ENCODE measurements at places on chromosomes 16 and 17.

- no peak for DNase-seq
Measured at GRCh38 chr16:8070506-8070905, 519.8 kb downstream of the TMEM114 start.

DNA sequence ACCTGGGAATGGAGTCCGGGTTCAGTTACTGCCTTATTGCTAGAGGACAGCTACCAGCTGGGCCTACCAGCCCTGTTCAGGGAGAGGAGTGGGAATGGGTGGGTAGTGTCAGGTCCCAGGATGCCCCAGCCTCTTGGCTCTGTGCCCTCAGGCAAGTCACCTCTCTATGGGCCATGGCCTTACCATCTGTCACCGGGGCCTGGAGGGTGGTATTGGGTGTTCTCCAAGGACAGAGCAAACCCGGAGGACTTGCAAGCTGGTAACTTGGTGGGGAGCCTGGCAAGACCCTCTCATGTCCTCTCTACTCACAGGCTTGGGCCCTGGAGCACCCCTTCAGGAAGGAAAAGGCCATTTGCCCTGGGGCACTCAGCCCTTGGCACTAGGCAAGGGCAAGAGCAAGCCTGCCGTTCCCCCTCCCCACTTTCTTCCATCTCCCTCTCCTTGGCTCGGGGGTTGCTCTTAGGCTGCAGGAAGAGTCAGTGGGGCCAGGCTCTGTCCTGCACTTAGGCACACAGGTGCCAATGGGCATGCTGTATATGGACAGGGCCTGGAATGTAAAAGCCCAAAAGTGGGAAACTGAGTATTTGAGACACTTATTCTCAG is 170.0 kb upstream of the ZNF267 start:
- DNase-seq: no peak

- DNase-seq: no peak
Measured at GRCh38 chr16:2455081-2455845, 4.6 kb upstream of the TEDC2 start.

DNA sequence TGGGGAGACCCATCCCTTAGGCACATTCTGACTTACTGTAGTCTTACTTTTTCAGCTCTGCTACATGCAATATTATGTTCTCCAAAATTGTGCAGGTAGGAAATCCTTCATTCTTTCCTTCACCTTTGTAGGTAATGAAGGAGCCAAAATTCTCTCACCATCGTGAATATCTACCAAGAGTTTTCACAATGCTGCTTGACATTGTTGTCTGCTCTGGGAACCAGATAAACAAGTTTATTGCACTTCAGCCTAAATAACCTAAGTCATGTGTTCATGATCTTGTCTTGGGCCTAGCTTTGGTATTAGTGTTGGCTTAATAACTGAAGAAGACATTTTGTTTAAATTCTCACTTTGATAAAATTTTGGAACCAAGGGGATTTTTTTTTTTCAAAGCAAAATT is 110.8 kb upstream of the ELAC2 start:
- no peak for DNase-seq

DNA sequence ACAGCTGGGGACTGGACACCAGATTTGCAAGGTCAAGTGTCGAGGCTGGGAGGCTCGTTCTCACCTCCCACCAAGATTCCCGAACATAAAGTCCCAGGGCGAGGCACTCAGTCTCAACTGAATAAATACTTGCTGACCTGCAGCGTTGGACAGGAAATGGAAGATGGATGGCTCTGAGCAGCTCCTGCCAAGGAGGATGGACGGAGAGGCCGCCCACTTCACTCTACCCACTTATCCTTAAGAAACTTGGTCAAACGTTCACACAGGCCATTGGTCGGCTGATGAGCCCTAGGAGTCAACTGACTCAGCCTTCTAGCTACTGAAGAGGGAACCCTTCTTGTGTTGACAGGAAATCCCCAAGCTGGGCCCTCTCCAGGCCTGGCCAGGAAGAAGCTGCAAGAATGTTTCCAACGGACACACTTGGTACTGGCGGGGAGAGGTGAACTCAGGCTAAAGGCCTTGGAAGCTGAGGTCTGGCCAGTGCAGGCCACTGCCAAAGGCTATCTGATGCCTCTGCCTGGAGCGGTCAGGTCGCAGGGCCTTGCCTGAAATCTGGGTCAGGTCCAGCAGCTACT is 50.0 kb downstream of the VAC14 start:
- DNase-seq: no peak

- no peak for DNase-seq
Measured at GRCh38 chr16:534856-535445, 7.4 kb downstream of the CAPN15 start.

DNA sequence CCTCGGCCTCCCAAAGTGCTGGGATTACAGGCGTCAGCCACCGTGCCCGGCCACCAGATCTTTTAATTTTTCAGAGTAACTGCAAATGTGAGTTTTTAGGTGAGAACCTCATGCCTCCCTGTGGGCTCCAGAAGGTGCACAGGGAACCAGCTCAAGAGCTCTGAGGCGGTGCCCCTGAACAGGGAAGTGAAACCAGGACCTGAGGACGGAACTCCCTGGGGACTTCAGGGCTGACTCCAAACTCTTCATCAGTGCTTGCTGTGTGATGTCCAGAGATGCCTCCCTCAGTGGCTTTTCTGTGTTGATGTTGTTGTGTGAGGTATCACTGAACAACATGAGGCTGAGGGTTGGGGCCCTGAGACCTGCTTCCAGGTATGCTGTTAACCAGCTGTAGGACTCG is 23.8 kb downstream of the SLC12A3 start:
- DNase-seq: no peak

DNA sequence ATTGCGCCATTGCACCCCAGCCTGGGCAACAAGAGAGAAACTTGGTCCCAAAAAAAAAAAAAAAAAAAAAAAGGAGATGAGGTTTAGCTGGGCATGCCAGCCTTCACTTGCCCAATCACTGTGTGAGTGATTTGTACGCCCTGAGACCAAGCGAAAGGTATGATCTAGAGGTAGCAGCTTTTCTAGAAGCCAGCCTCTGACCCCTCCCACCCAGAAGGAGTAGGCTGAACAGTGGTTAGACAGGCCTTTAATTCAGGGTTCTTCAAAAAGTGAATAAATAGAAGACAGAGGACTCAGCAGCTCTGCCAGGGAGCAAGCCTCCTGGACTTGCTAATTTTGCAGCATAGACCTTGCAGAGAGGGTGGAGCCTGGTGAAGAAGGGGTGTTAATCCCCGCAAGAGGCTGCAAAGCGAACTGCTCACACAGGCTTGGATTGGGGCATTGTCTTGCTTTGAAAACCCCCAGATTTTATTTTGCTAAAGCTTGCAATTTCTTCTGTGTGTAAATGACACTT is 7.1 kb upstream of the CYTH1 start:
- DNase-seq: no peak

DNA sequence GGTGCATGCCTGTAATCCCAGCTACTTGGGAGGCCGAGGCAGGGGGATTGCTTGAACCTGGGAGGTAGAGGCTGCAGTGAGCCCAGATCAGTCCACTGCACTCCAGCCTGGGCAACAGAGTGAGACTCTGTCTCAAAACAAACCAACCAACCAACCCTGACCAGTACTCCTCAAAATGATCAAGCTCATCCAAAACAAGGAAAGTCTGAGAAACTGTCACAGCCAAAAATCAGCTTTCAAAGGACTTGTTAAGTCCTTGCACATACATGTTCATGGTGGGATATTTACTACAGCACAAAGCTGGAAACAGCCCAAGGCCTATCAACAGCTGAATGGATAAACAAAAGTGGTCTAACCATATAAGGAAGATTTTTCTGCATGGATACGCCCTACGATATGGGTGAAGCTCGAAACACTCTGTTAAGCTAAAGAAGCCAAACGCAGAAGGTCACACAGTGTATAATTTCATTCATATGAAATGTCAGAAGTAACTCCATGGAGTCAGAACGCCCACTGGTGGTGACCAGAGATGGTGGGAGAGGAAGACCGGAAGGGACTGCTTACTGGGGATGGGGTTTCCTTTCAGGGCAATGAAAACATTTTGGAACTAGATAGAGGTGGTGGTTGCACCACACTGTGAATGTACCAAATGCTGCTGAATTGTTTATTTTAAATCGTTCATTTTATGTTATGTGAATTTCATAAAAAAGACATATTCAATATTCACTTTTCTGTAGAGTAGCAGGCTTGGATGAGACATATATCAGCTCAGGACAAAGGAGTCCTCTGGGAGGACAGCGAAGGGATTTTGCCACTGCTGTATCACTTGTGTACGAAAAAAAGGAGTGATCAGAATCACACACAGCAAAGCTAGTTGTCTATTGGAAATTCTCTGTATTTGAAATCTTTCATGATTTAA is 17.7 kb downstream of the CCL17 start:
- DNase-seq: no peak

DNA sequence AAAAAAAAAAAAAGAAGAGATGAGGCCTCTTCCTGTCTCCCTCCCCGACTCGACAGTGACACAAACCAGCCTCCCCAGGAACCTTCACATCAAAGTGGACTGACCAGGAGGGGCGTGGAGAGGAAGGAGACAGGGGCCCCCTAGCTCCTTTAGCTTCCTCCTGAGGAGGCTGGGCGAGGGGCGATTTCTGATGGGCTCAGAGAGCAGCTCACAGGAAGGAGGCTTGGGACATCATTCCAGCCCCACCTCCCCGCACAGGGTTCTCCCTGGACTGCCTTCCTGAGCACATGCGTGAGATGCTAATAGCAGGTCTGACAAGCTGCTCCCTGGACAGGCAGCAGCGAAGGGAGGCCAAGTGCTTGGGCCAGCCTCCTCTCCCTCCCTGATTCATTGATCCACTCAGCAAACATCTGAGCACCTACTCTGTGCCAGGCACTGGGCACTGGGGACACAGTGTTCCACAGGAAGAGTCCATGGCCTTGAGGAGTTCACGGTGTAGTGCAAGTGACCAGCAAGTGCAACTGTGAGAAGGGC is 14.4 kb upstream of the DOK4 start:
- DNase-seq: peak; percentile 30

- no peak for DNase-seq
Measured at GRCh38 chr16:3986235-3986544, 105.7 kb upstream of the CREBBP start.

DNA sequence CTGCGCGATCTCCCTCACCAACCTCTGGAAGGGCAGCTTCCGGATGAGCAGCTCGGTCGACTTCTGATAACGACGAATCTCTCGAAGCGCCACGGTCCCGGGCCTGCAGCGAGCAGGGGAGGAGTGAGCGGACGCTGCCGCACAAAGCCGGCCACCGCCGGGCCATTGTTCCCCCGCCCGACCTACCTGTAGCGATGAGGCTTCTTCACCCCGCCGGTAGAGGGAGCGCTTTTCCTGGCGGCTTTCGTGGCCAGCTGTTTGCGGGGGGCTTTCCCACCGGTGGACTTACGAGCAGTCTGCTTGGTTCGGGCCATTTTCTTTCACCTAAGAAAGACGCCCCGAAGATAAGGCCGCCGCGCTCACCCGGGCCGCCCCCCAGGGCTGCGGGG is 5.8 kb upstream of the UNK start:
- DNase-seq: no peak

GRCh38 chr17:73013301-73013700 is 79.2 kb downstream of the SLC39A11 start:
- DNase-seq: peak; percentile 32

GRCh38 chr16:23679274-23679985 is 741 bp downstream of the PLK1 start:
- DNase-seq: peak; percentile 59

GRCh38 chr16:68972013-68972412 is 128.7 kb downstream of the TANGO6 start:
- DNase-seq: peak; percentile 76

DNA sequence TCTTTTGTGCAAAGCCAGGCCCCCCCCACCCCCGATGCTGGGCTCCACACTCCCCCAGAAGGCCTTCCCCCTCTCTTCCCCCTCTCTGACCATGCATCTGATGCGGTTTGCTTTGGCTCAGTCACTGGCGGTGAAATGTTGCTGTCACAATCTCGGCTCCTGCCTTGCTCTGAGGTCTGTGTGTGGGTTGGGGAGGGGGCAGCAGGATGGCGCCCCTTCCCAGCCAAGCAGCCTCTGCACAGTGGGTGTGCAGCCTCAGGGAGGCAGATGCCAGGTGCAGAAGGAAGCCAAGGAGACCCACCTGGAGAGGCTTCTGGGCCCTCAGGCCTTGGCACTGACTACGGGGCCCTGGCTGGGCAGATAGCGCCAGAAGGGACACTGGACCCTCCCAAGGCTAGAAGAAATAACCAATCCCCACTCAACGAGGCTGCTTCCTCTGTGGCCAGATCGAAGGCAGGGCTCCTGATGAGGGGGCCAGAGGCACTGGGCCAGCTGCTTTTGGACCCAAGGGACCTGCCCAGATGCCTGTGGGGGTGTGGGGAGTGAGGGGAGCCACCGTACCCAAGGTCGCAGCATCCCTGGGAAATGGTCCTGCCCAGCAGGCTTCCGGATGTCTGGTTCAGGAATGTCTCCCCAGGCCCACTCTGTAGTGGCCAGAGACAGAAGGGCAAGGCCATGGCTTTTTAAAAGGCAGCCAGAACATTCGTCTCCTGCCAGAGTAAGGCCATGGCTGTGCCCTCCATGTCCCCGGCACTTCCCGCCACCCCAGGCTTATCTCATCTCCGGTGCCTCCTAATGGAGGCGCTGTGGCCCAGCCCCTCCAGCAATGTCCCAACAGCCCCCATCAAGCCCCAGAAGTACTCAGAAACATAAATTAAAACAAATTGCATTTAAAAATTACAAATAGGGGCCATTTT is 43.4 kb upstream of the SLC38A10 start:
- no peak for DNase-seq

- no peak for DNase-seq
Measured at GRCh38 chr17:77235370-77235941, 94.7 kb downstream of the SEC14L1 start.

- DNase-seq: no peak
Measured at GRCh38 chr17:47905221-47905733, 9.2 kb downstream of the SP2 start.

GRCh38 chr17:61484174-61484573 is 32.0 kb downstream of the TBX4 start:
- peak; percentile 20 for DNase-seq

GRCh38 chr17:50861822-50862528 is 4.2 kb downstream of the TOB1 start:
- no peak for DNase-seq

DNA sequence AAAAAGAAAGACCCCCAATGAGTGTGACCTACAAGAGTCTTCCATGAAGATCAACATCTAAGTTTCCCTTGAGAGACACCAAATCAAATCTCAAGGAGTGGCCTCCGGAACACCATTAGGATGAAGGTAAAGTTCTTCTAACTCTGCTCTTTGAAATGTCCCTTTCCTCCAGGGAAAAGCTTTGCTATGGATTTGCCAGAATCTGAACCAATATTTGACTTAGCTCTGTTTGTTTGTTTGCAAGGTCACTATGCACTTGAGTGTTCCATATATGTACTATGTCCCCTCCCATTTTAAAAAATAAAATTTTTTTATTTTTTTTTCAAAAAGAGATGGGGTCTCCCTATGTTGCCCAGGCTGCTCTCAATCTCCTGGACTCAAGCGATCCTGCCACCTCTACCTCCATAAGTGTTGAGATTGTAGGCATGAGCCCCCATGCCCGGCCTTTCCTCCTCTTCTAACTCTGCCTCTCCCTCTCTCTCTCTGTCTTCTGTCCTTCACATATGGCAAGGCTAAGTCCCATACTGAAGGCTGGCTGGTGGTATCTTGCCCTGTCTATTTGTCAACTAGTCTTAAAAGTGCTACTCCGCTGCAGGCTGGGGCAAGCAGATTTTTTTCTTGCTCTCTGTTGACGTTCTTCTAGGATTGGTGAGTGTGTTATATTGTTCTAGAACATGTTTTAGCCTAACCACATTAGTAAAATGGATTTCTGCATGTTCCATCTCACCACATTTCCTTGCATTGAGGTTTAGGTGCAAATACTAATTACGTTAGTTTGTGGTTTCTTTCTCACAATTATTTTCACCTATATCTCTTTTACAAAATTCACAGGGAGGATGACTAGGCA is 276.7 kb upstream of the DYNLRB2 start:
- DNase-seq: no peak

Measured in NCI-H1417 (cell line).